ENCODE measurements at places on chromosomes 13 and 19. TPM values are rescaled to one million over a fixed set of nuclear protein-coding genes. Genes with fewer than 3 reads are reported as not detected.

DNA sequence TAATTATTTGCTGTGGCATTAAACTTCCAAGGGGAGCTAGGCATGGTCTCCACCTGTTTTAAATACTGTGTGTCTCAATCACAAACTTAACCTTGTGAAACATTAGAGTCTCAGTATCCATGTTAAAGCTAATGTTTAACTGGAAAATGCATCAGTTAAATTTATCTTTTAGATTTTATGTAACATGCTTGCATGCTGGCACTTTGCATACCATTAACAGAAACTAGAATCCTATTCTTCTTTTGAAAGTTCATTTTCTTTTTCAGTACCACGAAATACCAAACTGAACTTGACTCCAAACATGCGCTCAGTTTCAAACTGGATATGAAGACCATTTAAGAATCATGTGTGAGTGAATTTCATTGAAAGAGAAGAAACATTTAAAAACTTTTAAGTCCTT, 328.9 kb upstream of the SLC10A2 start:
- no peak for DNase-seq

The TEX101 gene
- not detected for total RNA-seq

The SOX1 gene
- total RNA-seq: not detected

The GADD45GIP1 gene
- total RNA-seq: 30.1 TPM

The TEKTIP1 gene
- total RNA-seq: not detected

DNA sequence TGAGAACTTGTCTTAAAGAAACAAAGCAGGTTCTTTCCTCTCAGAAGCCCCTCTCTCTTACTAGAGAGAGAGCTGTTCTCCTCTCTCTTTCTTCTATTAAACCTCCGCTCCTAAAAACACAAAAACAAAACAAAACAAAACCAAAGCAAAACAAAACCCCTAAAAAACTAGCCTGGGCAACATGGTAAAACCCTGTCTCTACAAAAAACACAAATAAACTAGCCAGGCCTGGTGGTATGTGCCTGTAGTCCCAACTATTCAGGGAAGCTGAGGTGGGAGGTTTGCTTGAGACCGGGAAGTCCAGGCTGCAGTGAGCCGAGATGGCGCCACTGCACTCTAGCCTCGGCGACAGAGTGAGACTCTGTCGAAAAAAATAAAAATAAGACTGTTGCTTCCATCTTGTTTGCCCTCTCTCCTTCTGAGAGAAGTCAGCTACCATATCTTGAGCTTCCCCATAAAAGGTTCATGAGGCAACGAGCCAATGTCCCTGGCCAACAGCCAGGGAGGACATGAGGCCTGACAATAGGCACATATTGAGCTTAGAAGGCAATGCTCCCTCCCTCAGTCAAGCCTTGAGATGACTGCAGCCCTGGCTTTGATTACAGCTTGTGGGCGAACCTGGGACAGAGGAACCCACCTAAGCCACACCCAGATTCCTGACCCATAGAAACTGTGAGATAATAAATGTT, 17.5 kb upstream of the FLT3 start:
- DNase-seq: peak; percentile 32

DNA sequence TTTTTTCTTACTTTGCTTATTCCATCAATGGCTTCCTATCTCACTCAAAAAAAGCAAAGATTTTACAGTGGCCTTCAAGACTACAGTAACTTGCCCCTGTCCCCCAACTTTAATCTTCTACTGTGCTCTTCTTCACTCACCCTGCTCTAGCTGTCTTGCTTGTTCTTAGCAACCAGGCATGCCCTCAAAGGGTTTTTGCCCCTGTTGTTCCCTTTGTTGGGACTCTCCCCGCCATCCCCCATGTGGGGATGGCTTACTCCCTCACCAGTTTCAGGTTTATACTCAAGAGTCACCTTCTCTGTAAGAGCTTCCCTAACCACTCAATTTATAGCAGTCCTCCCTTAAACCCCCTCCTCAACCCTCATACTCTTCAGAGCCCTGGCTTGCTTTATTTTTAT, 5.4 kb downstream of the MTMR6 start:
- no peak for DNase-seq

The PLPPR2 gene
- total RNA-seq: 20.3 TPM

DNA sequence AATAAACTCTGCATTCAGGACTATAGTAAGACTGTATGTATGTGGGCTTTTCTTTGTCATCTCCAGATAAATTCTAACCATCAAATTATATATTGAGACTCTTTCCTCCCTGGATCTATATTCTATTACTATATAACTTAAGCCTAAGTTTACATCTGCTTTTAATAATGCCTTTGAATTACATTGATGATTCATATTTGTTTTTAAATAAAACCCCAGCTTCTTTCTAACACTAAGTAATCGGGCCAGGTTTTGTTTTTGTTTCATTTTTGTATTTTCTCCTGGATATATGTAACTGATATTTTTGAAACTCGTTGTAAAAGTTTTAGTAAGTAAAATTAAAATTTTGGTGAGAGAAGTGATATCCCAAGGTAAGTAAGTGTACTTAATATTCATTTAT, 1599.1 kb downstream of the PCDH9 start:
- no peak for DNase-seq

DNA sequence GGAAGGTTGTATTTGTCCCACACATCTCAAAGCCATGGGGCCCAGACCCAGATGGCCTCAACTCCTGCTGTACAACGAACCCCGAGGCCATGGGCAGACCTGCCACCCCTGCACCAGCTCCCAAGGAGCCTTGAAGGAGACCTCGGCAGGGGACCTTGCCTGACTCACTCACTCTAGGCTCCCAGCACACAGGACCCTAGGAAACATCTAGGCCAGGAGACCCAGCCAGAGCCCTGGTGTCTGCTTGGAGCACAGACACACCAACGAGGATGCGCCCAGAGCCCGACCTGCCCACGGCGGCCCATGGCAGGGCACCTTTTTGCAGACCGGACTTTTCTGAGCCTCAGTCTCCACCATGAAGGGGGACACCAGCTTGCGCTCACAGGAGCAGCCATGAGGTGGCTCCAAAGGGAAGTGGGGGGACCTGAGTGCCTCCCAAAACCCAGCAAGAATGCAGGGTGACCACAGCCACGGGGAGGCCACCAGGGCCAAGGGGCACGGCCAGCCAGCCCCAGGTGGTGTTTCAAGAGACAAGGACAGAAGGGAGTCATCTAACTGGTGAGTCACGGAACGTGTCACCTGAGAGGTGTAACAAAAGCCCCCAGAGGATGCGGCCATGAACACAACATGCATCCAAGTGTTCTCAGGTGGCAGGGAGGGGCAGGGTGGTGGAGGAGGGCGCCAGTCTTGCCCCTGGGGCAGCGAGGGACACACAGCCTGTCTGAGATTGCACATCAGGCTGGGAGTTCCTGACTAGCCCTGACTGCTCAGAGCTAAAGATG, 4.9 kb upstream of the CERS1 start:
- no peak for DNase-seq

The ZFR2 gene
- total RNA-seq: not detected

DNA sequence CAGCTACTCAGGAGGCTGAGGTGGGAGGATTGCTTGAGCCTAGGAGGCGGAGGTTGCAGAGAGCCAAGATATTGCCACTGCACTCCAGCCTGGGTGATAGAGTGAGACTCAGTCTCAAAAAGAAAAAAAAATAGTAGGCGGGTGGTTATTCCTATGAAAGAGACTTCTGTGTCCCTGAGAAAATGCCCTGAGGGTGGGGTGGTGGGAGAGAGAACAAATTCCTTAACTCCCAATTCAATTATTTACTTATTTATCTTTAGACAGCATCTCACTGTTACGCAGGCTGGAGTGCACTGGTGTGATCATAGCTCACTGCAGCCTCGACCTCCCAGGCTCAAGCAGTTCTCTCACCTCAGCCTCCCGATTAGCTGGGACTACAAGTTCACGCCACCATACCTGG, 10.3 kb upstream of the EEF2 start:
- no peak for DNase-seq

DNA sequence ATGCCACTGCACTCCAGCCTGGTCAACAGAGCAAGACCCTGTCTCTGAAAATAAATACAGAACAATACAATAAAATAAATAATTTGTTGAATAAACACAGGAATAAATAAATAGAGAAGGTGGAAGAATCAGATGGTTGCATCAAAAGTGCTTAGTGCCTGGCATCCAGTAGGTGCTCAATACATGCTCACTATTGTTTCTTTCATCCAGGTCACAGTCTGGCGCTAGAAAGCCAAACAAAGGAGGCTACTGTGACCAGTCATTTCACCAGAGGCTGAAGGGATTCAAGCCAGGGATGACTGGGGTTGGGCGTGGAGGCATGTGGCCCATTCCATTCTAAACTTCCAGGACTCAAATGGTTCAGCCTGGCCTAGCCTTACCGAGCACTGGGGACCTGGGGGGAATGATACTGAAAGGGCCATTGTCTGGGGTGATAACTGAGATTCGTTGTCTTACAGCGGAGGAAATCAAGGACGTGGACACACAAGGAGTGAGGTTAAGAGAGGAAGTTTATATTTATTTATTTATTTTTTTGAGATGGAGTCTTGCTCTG, 3.6 kb upstream of the NDUFB7 start:
- DNase-seq: no peak

The DAND5 gene
- not detected for total RNA-seq

The HCST gene
- not detected for total RNA-seq

GRCh38 chr19:46863818-46864629, 3.2 kb downstream of the ARHGAP35 start:
- peak; percentile 54 for DNase-seq

DNA sequence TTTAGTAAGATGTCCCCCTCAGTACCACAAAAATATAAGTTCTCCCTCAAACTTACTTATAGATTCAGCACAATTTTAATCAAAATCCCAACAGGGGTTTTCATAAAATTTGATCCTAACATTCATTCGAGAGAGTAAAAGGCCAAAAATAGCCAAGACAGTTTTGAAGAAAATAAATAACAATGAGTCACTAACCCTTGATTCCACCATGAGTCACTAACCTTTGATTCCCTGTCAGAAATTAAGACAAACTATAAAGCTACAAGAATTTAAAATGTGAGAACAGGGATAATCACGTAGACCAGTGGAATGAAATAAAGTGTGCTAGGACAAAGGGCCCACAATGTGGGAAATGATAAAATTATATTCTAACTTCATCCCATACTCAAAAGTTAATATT, 320.3 kb downstream of the SUCLA2 start:
- no peak for DNase-seq

The ERVK3-1 gene
- 37.8 TPM for total RNA-seq

- DNase-seq: no peak
Measured at GRCh38 chr19:41870401-41870873, 6.6 kb upstream of the CD79A start.

GRCh38 chr19:33954686-33955085, 158.0 kb downstream of the KCTD15 start:
- no peak for DNase-seq
